Omental fat pad (tissue), 4 donors: ENCODE measurements at places on chromosomes 12 and 14.

DNA sequence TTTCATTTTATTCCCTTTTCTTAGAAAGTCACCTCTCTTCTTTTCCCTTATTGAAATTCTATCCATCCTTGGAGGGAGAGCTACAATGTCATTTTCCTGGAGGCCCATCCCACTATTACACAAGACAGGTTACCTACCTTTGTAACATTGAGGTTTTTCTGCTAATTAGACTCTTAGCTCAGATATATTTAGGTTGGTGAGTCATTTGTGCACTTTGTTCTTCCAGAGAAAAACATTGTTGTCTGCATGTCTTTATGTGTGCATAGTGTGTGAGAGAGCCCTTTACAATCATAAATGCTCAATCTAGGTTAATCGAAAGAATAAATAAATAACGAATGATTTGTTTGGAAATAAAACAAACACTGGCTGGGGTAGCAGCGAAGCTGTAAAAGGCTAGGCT, 191.8 kb downstream of the DACT1 start:
- DNase-seq, result no peak

DNA sequence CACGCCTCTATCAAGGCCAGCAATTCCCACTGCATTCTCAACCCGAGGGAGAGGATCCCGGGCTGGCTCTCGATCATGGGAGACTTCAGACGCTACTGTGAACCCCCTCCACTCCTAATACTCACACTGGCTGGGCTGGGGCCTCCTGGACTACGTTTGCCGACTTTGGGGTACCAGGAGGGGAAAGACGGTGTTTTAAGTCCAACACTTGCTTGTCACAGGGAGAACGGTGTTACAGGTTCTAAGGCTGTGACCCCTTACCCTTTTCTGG, 463 bp downstream of the NACA start:
- DNase-seq, result no peak

- DNase-seq, result no peak
Measured at GRCh38 chr12:122855928-122856831, 20.9 kb downstream of the HIP1R start.

DNA sequence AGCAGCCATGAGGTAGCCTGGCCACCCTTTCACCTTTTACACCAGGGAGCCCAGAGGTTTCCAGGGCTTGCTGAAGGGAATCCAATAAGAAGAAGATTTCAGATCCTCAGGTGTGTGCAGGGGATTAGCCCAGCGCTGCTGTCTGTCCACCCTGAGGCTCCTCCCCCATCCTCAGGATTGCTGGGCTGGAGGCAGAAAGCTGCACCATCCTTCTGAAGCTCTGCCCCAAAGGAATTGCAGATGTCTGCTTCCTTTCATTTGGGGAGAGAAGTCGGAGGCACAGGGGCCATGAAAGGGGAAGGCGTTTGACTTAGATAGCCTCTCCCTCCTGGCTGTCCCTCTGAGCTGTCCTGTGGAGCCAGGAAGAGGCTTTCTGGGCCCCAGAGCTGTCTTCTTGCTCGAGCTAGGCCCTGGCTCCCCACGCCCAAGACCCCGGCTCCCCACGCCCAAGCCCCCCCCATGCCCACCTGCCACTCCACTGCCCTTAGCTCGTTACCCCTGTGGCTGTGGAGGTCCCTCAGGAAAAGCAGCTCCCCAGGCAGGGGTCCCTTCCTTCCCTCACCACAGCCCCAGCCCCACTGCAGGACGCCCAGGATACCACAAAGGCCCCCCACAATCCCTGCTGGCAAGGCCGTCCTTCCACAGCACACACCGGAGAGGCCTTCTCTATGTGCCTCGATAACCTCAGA, 359.0 kb downstream of the CACNA1C start:
- DNase-seq, result no peak

DNA sequence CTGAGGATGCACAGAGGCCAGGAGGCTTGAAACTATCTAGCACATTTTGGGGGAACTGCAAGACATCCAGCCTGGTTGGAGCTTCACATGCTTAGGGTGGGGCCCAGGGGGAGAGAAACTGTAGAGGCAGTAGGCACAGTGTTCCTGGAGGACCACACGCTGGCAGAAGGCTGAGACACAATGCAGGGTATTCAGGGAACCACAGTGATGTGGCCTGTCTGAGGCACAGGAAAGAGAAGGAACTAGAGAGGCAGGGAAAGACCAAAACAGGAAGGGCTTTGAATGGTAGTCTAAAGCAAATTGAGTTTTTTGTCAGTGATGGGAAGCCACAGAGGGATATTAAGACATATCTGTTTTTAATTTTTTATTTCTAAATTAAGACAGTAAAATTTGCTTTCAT, 100.2 kb upstream of the PRICKLE1 start:
- no peak for DNase-seq

DNA sequence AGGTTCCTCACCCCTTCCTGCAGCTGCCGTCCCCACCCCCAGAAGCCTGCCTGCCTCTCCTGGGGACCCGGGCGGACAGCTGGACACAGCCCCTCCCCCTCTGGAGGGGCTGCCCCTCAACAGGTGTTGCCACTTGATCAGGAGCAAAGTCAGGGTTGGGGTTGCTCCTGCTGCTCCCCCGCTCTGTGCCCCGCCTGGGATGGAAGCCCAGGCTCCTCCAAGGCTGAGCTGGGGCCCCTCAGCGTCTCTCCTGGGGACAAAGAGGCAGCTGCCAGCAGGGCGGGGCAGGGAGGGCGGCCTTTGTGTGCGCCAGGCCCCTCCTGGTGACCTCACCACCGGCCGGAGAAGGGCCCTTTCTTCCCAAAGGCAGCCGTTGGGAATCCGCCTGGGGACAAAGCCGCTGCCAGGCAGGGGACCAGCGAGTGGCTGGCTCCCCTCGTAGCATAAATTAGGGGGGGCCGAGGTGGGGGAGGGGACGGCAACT, 13.7 kb downstream of the TRMT61A start:
- DNase-seq, result no peak
